ENCODE measurements at places on chromosomes 5 and 9. TPM values are rescaled to one million over a fixed set of nuclear protein-coding genes. Genes with fewer than 3 reads are reported as not detected.
A peak's percentile ranks its signal among the peaks of the same experiment; 100 is the strongest.

The ZDHHC11 gene
- 4.5 TPM for total RNA-seq

The ZFP37 gene
- total RNA-seq: 1.9 TPM

GRCh38 chr9:14525856-14526255, 167.4 kb downstream of the ZDHHC21 start:
- peak overlapping the region; percentile 32 for H3K27ac ChIP-seq
- H3K27me3 ChIP-seq: no peaks in the 10 kb centered on the region
- no peak for DNase-seq
- no peak overlapping the region for H3K4me3 ChIP-seq

GRCh38 chr5:1847056-1847455, 35.7 kb downstream of the IRX4 start:
- H3K27ac ChIP-seq: no peak overlapping the region
- H3K27me3 ChIP-seq: peaks cover 4% of the 10 kb centered on the region

DNA sequence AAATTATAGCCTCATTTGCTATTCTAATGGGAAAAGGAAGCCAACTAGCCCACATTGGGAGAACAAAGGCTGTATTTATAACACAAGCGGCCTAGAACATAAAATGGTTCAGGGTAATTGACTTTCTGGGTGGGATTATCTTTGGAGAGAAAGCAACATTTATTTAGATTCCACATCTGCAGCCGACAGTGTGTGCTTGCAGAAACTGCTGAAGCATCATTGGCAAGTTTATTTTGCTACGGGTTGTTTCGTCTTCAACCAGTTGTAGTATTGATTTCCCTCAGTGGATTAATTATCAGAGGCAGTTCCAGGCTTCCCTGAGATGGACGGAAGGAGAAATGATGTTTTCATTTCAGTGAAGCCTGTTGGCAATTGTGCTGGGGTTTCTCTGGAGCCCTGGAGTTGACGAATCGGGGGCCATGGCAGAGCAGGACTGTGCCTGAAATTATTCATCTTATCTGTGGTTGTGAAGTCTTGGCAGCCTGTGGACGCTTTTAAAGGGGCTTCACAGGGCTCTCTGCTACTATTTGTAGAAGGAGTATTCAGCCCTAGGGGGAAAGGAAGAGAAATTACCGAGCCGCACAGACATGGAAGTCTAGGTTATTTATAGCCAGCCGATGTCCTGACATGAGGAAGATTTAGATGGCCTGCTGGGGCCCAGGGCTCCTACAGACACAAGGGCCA, 290.6 kb upstream of the IRX4 start:
- no peak overlapping the region for H3K27ac ChIP-seq
- H3K27me3 ChIP-seq: no peaks in the 10 kb centered on the region
- DNase-seq: no peak
- no peaks in the 10 kb centered on the region for H3K36me3 ChIP-seq

DNA sequence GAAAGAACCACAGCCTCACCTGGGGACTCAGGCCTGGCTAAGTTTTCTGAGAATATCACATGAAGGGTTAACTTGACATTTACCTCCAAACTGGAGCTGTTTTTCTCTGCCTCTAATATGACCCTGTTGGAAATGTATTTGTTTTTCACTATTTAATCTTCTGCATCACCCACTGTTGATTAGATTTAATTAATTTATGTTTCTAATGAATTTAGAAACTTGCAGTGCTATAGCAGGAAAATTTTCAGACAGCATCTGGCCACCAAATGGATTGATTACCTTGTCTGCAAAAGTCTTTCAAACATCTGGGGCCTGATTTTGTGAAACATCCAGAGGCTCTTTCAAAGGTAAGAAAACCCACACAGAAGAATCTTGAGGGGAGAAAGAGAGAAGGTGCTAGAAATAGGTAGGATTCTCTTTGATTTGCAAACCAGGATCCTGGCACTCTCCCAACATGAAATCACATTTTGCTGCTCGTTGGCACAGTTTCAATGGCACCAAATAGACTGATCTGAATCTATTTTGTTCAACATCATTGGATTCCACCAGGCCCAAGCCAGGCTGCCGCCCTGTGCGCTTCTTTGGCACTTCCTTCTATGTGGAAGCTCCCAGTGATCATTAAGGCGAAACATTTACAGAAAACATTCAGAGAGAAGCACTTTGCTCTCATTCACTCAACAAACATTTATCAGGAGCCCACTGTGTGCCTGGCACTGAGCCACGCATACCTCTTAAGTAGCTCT, 157.3 kb downstream of the PPP2R2B start:
- no peaks in the 10 kb centered on the region for H3K4me1 ChIP-seq
- H3K4me3 ChIP-seq: no peak overlapping the region
- H3K36me3 ChIP-seq: no peaks in the 10 kb centered on the region
- H3K27ac ChIP-seq: no peak overlapping the region
